ENCODE measurements at places on chromosomes 6 and 20.

DNA sequence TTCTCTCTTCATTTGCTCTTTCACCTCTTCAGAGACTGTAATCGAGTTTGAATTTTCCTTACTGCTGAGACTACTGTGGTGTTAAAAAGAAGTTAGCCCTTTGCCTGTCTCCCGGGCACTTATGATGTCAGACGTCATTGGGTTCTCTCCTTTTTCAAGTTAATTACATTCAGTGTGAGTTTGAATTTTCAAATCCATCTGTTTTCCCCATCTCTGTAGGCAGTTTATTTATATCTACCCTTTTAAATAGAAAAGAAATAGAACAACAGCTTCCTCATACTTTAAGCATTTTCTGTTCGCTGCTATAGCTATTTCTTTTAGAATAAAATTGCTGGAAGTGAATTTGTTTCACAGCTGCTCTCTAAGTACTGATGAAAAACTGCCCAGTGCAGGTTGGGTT, 81.4 kb downstream of the MCHR2 start:
- no peak for DNase-seq

DNA sequence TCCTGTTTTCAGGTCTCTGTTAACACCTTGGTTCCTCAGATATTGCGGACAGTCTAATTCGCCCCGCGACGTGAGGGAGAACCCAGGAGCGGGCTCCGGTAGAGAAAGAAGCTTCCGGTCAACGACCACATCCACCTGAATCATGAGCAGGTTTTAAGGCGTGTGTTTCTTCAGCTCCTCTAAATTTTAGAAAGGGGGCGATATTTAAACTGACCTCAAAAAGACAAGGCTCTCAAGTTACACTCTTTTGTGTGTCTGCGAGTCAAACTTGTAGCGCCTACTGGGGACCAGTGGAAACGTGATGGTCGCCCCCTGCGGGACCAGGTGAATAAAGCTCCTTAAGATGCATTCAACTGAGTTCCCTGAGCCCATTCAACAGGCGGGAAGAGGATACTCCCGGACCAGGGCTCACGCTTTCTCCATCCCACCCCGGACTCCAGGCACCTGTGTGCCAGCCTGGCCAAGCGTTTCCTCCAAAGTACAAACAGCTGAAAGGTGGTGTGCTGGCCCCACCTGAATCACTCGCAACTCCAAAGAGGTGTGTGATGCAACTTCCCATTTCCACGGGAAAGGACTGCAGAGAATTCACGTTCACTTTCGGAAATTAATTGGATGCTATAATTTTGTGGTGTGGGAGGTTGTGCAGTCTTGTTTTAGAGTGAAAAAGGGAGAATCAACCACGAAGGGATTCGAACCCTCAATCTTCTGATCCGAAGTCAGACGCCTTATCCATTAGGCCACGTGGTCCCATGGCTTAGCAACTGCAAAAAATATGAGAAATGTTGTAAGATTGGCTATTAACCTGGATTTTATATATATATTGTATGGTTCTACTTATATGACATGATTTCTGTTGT, 17.0 kb downstream of the GPX5 start:
- peak; percentile 62 for DNase-seq

DNA sequence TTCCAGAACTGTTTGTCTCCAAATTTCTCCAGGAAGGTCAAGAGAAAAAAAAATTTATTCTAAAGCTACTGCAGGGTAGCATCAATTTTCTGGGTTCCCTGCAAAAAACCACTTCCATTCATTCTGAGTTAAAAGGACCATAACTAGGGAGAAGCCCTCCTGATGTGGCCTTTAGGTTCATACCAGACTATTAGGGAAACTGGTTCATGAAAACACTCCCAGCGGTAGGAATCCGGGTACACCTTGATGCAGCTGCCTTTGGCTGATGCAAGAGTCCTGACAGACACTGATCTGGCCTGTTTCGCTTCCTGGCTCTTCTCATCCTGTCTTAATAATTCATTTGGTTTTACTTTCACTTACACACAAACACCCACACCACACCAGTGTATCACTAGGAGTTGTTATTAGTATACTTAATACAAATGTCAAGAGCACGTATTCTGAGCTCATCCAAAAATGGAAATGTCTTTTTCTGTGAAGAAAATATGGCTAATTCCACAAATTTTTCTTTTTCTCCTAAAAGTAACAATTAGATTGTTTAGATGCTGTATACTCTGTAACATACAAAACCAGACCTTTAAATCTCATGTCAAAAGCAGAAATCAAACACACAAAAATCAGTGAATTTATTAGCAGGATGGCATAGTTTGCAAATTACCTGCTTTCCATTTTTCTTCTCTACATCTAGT, 38.4 kb upstream of the ARHGAP18 start:
- DNase-seq, result no peak

- DNase-seq, result no peak
Observed at GRCh38 chr6:148800536-148800935, 53.7 kb downstream of the UST start.

DNA sequence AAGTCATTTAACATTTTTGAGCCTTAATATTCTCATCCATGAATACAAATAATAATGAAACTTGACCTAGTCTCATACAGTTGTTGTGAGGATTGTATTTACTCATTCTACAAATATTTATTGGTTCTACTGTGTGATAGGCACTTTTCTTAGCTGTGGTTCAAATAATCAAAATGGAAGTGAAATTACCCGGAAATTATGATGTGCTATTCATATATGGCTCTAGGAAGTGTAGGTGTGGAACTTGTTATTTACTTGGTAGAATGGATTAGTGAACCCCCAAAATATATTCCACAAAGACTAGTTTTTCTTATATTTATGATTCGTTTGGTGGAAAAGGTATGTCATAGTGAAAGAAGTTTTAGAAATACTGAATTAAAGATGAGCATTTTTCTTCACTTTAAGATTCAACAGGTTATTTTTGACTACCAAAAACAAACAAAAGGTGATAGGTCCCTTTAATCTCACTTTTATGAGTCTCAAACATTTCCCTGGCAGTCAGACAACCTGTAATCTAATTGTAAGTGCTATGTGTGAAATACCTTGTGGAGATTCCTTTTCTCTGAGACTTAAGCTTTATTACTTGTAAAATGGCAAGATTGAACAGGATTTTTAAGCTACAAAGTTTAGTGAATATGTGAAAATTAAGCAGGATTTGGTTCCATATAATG, 77.8 kb downstream of the STXBP5 start:
- DNase-seq, result no peak

DNA sequence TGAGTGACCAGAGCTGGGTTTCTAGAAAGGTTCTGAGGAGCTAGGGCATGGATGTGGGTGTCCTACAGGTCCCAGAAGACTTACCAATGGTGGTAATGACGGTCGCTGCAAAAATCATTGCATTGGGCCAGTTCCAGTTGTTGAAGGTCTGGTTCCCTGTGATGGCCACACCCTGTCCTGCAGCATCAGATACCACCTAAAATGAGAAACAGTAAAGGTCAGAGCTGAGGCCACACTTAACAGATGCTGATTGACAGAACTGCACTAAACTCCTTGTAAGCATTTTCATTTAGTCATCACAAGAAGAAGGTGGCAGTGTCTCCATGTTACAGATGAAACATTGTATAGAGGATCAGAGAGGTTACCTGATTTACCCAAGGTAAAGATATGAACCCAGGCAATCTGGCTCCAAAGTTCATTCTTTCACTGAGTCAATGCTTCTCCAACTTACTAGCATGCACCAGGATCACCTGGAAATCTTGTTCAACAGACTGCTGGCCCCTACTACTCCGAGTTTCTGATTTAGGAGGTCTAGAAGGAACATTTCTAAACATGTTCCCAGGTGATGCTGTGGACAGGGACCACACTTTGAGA, 33.4 kb downstream of the KCNK5 start:
- no peak for DNase-seq

- DNase-seq, result no peak
Observed at GRCh38 chr20:39890697-39891096, 798.3 kb downstream of the MAFB start.

- no peak for DNase-seq
Observed at GRCh38 chr6:7529141-7529540, 12.3 kb upstream of the DSP start.

- DNase-seq, result no peak
Observed at GRCh38 chr6:43986177-43986825, 141.0 kb downstream of the MRPL14 start.

GRCh38 chr6:38459291-38459690, 180.4 kb downstream of the BTBD9 start:
- DNase-seq, result no peak

GRCh38 chr20:19631410-19631809, 126.6 kb upstream of the RIN2 start:
- DNase-seq, result no peak

- DNase-seq, result no peak
Observed at GRCh38 chr6:121187200-121187832, 147.0 kb downstream of the TBC1D32 start.

DNA sequence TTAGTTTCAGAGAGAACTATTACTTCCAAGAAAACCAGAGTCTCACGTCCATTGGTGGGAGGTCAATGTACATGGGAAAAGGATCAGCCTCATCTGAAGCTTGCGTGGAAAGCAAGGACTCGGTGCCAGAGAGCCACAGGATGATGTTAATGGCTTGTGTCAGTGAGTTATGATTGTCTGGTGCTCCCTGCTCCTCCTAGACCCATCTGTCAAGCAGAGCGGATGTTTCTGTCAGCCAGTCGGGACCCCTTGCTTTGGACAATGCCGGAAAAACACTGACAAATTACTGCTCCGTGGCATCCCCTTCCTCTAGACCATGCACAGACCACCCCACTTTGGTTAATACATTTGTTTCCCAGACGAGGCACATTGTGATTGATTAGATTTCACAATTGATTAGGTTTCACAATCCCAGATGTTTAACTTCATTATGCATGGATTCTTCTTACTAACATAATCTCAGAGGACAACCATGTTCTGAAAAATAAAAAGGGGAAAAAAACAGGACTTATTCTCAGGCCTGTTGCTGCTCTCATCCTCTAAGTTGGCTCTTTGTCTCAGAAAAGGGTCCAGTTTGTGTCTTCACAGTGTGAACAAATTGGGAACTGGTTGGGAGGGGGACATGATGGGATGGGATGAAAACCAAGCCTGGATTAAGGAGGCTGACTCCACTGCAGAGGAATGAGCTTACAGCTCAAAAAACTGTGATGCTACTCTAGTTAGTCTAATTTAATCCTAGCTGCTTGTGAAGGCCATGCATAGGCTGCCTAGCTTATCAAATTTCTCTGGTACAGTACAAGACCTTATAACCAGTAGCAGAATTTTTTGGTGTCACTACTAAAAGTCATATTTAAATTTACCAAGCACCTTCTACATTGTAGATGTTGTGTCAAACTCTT, 51.9 kb downstream of the UNC5CL start:
- DNase-seq, result no peak

- DNase-seq, result peak; percentile 98
Observed at GRCh38 chr20:41137614-41138474, 501 bp downstream of the PLCG1 start.

DNA sequence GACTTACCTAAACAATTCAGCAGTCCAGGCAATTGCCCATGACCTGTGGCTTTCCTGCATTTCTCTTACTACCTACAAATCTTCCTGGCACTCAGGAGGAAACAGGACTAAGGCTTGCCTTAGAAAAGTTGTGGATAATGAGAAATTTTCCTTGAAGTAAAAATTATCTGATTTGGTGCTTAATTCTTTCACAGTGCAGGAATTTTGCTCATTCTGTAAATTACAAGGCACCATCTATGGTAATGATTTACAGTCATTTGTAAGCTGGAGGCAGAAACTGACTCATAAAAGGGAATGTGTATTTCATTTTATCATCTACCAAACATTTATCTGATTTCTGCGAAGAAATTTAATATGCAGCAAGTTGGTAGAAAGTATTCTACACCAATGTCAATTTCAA, 211.5 kb upstream of the FKBP1C start:
- DNase-seq, result no peak

DNA sequence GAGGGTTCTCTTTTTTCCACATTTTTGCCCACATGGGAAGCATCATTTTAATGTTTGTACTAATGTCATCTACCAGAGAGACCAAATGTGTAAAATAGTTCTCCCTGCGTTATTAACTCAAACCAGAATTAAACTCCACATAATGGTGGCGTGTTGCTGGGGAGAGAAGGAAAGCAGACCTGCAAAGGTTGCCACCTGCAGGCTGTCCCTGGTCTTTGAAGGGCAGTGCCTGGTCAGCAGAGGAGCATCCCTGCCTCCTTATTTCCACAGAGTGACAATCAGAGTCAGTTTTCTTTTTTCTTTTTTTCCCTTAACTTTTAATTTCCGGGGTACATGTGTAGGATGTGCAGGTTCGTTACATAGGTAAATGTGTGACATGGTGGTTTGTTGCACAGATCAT, 214.5 kb downstream of the TBX18 start:
- peak; percentile 45 for DNase-seq

- DNase-seq, result no peak
Observed at GRCh38 chr6:33929575-33930288, 125.9 kb upstream of the MLN start.

DNA sequence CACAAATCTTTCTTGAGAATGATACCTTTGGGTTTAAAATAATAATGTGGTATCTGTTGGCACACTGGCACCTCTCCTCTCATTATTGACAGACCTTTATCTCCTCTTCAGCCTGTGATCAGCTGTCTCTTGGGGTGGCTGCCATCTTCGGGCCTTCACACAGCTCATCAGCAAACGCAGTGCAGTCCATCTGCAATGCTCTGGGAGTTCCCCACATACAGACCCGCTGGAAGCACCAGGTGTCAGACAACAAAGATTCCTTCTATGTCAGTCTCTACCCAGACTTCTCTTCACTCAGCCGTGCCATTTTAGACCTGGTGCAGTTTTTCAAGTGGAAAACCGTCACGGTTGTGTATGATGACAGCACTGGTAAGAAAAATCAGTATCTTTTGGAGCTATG, 232.8 kb downstream of the GRIK2 start:
- no peak for DNase-seq

DNA sequence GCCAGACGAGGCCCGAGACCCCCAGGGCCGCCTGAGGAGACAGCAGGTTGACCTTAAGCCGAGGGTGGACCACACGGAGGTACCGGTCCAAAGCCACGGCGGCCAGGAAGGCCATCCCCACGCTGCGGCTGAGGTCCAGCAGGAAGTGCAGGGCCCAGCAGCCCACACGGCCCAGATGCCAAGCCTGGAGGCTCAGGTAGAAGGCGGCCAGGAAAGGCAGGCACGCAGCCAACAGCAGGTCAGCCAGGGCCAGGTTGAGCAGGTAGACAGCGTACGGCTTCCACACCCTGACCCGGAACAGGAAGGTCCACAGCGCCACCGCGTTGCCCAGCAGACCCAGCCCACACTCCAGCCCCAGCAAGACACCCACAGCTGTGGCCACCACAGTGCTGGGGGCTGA, 366 bp downstream of the GPR31 start:
- DNase-seq, result no peak

GRCh38 chr6:1884313-1884712, 274.6 kb downstream of the FOXC1 start:
- DNase-seq, result no peak
